Uterus (tissue), 4 donors: ENCODE measurements at places on chromosomes 13 and 19.

- DNase-seq = peak; percentile 57
These were observed at the start of gene IQCN for GRCh38 chr19:18274219-18274780. IQCN (minus strand) TSS chr19:18274452; CDS start chr19:18269478, 4,974 bp downstream.

- peak; percentile 97 for DNase-seq
These were observed 4.5 kb upstream of the ARHGAP35 start for GRCh38 chr19:46856062-46857022.

GRCh38 chr19:6412447-6413091, 12.0 kb downstream of the KHSRP start:
- DNase-seq = peak; percentile 53

DNA sequence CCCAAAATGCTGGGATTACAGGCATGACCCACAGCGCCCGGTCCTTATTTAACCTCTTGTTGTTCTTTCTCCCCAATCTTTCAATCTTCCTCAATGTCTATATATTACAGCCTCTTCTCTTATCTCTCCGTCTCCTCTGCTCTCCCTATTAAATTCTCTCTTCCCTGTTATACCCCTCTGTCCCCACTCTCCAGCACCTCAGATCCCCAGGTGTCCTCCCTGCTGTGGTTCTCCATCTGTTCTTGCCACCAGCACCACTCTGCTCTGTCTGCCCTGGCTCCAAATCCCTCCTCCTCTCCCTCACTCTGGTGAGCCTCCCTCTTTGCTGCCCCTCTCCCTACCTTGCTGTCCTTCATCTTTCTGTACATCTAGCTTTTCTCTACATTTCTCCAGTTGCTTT, 1.1 kb downstream of the ZNF600 start:
- no peak for DNase-seq

GRCh38 chr19:54523403-54523802, 20.8 kb downstream of the LAIR2 start:
- no peak for DNase-seq

DNA sequence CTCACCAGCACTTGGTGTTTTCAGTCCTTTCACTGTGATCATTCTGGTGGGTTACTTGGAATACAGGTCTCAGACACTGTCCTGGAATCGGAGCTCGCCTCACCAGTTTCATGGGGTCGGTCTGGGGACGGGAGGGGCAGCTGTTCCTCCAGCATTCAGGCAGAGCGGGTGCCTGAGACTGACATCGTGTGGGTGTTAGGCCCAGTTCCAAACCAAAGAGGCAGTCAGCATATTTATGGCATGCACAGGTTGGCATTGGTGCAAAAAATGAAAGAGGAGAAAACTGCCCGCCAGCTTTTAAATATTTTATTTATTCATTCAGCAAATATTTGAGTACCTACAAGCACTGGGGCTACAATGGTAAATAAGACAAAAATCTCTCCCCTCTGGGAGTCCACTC, 20.1 kb downstream of the PLEKHF1 start:
- DNase-seq = no peak

- DNase-seq = no peak
These were observed 175.3 kb downstream of the ZIC5 start for GRCh38 chr13:99796175-99796819.

DNA sequence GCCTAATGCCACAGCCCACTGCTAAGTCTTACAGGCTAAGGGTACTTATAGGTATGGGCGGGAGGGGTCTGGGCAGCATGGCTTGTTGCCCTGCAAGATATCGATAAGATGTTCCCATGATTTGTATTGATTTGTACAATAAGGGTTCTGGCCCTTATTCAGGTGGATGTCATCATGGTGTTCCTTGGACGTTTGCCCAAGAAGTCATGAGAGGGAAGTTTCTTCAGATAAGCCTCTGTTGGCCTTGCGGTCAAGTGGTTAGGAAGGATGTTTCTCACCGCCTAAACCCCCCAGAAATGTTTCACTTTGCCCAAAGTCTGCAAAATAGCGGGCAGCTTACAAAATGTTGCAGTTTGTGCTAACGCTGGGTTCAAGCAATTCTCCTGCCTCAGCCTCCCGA, 7.3 kb downstream of the PARP4 start:
- no peak for DNase-seq

- no peak for DNase-seq
These were observed 24.2 kb downstream of the SERP2 start for GRCh38 chr13:44397766-44398223.

DNA sequence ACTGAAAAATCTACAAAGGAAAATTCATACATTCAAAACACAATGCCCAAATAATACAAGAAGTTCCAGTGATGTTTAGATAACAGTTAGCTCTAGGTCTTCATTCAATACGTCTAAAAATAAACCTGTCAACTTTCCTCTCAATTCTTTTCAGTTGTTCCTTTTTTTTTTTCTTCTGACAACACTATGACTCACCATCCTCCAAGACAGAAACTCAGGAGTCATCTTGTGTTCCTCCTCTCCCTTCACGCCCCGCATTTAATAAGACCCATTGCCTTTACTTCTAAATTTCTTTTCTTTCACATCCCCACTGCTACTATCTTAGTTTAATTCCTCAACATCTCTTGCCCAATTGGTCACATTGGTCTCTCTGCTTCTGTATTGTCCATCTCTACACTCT, 759.9 kb downstream of the GPC5 start:
- DNase-seq = no peak

DNA sequence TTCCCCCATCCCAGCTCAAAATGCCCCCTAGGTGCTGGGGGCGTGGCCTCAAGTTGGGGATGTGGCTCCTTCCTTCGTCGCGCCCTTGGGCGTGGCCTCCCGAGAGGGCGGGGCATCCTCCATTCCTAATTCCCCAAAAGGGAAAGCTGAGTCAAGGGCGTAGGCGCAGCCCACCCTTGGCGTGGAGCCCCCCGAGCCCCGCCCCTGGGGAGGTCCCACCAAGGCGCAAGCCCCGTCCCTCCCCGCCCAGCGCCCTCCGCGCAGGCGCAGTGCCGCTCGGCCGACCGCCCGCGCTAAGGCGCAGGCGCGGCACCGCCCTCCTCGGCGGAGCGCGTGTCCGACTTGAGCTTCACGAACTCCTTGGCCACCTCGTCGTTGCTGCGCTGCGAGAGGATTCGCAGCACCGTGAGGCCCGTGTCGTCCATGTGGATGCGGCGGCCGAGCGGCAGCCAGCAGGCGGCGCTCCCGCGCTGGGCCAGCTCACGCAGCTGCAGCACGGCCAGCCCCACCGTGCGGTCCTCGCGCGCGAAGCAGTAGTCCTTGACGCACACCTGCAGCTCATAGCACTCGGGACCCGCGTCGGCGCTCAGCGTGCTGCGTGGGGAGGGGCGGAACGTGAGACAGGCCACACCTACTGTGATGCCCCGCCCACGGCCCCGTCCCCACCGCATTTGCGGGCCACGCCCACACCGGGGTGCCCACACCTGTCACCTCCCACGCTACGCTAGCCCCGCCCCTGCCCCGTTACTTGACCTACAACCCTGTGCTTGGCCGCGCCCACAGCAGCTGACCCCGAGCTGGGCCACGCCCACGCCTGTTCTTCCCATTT, 50.5 kb downstream of the COLGALT1 start:
- peak; percentile 36 for DNase-seq

- no peak for DNase-seq
These were observed 3.1 kb upstream of the CCDC70 start for GRCh38 chr13:51858433-51859247.

DNA sequence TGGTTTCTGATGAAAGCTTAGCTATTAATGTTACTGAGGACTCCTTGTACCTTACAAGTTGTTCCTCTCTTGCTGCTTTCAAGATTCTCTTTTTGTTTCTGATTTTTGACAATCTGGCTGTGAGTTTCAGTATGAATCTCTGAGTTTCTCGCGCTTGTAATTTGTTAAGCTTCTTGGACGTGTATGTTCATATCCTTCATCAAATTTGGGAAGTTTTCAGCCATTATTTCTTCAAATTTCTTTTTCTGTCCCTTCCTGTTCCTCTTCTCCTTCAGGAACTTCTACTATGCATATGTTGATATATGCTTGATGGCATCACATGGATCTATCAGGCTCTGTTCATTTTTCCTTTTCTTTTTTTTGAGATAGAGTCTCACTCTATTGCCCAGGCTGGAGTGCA, 5.6 kb upstream of the URI1 start:
- DNase-seq = no peak

- peak; percentile 49 for DNase-seq
These were observed 45.8 kb downstream of the TGDS start for GRCh38 chr13:94550062-94550738.

GRCh38 chr19:1154731-1155351, 19.2 kb downstream of the SBNO2 start:
- peak; percentile 91 for DNase-seq

GRCh38 chr19:12985049-12985776, 10.1 kb upstream of the NFIX start:
- DNase-seq = no peak

GRCh38 chr13:101415358-101416174, 742 bp downstream of the NALCN start:
- DNase-seq = no peak

- DNase-seq = no peak
These were observed 17.9 kb downstream of the ALG5 start for GRCh38 chr13:36981156-36981743.

DNA sequence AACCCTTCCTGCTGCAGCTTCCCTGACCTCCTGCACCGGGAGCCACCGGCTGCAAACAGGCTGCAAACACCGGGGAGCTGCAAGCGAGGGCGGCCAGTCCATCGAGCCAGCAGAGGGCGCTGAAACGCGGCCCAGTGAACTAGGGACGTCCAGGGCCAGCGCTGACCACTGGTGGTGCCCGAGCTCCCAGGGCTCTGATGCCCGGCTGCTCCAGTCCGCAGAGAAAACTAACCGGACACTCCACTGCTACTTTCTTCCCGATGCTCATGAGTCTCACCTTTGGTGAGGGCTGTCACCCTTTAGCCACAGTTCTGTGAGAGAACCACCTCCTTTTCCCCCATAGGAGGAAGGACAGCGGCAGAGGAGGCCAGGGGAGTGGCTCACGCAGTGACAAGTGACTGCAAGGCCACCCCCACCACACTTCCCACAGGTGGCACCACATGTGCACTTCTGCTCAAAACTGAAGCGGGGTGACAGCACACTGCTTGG, 82.8 kb upstream of the MTIF3 start:
- peak; percentile 62 for DNase-seq

DNA sequence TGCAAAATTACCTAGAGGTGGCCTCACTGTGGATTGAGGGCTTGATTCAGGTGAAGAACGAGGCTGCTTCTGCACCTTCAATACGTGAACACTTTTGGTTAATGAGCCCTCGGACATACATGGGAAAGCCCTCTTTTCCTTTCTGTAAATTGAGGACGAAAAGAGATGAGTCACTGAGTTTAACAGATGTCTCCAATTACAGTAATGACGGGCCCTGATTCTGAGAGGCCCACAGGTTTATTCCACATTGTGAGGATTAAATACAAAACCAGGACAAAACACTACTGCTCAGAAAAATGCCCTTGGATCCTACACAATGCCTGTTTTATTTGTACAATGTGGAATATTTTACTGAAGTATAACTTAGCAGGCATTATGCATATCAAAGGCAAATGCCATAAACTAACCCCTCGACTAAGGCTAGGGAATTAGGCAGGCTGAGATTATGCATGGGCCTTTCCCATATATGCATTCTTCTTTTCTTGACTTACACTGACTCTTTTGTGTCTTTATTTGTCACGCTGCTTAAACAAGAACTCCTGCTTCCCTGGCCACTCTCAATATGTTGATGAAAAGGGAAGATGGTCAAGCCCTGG, 819.9 kb downstream of the OLFM4 start:
- DNase-seq = no peak

DNA sequence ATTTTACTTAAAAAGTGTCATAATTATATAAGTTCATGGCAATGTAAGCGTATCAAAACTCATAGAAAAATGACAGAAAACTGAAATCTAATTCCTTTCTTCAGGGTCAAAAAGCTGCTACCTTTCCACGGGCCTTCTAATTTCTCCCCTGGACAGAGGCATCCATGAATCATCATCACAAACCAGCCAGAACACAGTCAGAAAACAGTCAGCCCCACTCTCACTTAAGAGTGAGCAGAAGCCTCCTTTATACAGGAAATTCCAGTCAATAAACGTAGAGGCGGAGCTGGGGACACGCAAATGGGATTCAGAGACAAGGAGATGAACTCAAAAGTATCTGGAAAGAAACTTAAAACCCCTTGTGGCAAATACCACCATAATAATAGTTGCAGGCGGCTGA, 54.2 kb upstream of the ABCC4 start:
- no peak for DNase-seq

GRCh38 chr13:53474878-53475277, 446.3 kb downstream of the OLFM4 start:
- DNase-seq = no peak

DNA sequence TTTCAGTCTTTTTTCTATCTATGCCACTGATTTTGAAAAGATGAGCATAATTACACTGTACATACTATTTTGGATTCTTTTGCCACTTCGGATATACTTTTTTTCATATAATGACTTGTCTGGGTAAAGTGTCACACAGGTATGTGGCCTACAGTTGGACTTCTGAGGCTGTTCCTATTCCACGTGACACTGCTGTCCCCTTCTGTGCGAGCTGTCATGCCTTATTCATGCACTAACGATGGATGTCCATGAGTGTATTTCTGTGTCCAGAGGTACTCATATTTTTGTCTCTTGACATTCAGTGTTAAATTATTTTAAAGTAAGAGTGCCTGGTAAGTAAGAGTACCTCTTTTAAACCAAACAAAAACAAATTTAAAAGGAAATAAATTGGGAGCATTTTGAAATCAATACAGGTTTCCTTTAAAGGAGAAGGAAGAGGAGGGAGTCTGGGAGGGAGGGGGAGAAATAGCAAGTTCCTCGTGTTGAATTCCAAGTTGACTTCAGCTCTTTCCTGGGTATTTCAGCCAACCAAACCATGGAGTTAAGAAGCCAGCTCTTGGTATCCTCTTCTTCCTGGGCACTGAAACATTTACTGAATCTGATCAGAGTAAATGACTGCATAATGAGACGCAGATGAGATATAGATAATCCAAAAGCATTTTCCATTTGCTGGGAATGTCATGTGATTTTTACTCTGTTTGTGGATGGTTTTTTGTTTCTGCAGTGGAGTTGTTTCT, 61.3 kb downstream of the TNFRSF19 start:
- no peak for DNase-seq

DNA sequence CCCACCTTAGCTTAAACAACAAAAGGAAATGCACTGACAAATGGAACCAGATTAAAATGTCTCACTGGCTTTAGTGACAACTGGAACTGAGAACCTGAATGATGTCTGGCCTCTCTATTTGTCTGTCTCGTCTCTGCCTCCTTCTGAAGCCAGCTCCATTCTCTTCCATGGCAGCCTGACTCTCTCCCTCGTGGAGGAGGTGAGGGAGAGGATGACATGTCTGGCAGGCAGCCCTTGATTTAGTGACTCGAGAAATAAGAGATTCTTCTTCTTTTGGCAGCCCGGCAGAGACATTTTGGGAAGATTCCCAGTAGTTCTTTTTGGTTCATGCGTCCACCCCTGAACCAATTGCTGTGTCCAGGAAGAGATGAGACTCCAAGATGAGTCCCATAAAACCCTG, 131.7 kb downstream of the KLF5 start:
- DNase-seq = no peak
